ENCODE measurements at places on chromosomes 2 and 18.

GRCh38 chr2:234680688-234681619 is 184.1 kb upstream of the ARL4C start:
- DNase-seq = no peak

- DNase-seq = no peak
Observed at GRCh38 chr2:11744631-11745394, 1.6 kb upstream of the LPIN1 start.

GRCh38 chr2:187165936-187166610 is 282.0 kb downstream of the CALCRL start:
- no peak for DNase-seq

DNA sequence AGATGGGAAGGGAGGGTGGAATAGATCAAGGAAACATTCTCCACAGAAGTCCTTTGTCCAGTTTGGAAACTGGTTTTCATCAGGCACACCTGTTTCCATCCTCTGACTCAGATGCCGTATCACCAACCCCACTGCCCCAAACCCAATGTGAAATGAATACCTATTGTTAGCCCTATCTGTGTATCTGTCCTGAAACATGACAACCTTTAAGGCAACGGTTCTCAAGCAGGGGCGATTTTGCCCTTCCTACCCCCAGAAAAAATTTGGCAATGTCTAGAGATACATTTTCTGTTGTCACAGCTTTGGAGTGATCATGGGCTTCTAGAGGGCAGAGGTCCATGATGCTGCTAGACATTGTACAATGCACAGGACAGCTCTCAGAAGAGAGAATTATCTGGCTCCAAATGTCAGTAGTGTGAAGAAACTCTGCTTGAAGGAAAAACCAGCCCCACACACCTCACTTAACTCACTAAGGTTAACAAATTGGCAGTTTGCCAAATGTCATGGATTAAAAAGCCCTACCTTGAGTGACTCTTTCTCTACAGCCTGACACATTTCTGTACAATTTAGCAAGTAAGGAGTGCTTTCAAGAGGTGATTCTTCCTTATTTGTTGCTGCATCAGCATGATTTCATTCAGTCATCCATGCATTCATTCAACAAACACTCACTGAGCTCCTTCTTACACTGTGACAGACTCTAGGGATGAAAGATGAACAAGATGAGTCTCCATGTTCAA is 3.4 kb downstream of the SCTR start:
- no peak for DNase-seq

- DNase-seq = no peak
Observed at GRCh38 chr2:149552226-149552625, 35.3 kb downstream of the MMADHC start.

DNA sequence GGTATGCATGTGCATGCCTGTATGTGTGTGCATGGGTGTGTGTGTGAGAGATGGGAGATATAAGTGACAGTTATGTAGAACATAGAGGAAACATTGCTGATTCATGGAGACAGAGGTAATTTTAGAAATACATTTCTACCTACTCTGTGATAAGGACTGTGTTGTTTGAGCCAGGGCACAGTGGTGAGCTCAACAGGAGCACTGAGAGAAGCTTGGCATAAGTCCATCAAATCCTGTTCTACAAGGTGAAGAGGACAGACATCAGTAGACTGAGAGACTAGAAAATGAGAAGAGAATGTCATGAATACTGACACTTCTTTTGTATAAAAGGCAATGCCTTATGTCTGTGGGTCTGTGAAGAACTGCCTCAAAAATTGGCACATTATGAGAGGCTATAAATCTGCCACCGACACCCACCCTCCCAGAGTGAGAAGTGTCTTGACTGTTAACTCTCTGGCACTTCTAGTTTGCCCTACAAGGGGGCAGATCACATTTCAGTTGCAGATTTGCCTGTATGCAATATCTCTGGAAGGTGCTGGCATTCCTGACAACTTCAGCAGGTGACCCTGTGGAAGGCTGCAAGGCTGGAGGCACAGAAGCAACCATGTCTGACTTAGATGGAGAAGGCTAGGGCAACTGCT is 962.3 kb upstream of the NRXN1 start:
- no peak for DNase-seq

DNA sequence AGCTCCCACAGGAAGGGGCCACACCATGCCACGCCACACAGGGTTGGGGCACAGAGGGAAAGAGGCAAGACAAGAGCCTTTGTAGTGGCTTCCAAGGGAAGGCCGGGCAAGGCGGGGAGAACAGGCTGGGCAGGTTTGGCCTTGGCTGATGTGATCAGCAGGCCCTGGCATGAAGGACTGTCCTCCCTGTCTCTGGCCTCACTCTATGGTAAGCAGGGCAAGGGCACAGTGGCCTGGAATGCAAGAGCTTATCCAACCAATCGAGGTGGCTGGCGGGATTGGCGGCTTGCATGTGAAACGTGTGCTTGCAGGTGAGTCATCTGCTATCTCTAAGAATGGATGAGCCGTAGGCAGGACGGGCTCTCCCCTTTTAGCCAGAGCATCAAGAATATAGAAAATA is 6.4 kb upstream of the ATP9B start:
- no peak for DNase-seq

- DNase-seq = no peak
Observed at GRCh38 chr2:43077876-43078275, 148.5 kb downstream of the ZFP36L2 start.

DNA sequence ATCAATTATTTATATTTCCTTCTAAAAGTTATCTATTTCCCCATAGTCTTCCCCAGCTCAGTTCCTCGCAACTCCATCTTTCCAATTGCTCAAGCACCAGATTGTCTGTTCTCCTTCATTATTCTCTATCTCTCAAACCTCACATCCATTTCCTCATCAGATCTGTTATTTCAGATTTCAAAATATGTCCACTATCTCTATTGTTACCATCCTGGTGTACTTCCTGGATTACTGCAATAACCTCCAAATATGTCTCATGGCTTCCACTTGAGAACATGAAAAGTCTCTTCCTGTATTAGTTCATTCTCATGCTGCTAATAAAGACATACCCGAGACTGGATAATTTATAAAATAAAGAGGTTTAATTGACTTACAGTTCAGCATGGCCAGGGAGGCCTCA is 641.7 kb upstream of the ZEB2 start:
- DNase-seq = no peak

GRCh38 chr2:220469201-220469600 is 841.8 kb downstream of the SLC4A3 start:
- DNase-seq = no peak

DNA sequence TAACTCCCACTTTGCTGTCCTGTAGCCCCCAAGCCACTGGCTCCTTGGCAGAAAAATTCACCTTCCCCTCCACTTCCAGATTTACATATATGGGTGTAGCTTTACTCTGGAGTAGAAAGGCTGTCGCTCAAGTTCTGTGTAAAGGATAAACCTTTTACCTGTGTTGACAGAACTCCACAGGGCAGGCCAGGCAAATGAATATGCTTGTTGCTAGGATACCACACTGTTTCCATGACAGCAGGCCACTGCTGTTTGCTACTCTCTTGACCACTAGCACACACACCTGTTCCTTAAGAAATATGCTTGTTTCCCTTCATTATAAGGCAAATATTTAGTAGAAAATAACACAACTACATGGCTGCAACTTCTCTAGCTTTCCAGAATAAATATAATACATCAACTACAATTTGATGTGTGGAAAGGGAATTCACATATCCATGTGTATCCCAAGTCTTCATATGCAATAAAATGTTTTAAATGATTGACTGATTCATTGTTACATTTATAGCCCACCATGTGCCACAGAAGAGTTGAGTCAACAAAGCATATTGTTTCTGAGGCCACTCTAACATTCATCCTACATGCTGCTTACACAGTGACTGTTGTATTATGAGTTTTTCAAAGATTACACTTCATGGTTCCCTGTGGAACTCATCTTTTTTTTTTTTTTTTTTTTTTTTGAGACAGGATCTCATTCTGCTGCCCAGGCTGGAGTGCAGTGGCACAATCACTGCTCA is 56.2 kb upstream of the ROCK1 start:
- DNase-seq = no peak

DNA sequence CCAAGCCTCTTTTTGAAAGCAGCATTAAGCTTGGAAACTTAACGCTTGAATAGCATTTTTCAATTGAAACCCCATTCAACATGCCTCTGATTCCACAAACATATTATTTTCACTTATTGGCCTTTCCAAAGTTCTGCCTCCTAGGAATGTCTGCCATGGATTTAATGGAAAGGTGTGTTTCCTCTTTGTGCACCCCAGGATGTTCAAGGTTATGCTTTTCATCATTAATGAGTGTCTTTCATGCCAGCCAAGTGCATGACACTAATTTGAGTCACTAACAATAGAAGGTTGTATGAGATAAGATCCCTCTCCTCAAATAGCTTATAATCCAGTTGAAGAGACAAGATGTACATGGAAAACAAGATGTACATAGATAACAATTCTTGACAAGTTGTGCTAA is 84.7 kb downstream of the ALPK2 start:
- DNase-seq = no peak

GRCh38 chr2:138741851-138742250 is 38.3 kb downstream of the NXPH2 start:
- DNase-seq = no peak

GRCh38 chr2:63189026-63189425 is 138.4 kb downstream of the OTX1 start:
- DNase-seq = no peak

DNA sequence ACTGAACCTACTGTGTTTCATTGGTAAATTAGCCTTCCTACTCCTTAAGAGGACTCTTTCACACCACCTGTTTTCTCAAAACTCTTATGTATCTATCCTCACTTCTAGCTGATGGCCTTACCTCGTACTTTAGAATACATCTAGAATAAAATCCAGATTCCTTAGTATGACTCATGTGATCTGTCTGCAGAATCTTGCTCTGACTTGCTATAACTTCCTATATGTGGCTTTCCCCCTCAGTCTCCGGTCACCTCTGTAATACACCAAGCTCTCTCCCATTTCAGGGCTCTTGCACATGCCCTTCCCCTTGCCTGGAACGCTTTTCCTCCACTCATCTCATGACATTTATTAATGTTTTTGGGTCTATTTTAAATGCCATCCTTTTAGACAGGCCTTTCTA is 95.6 kb upstream of the LHCGR start:
- DNase-seq = no peak

GRCh38 chr2:15365411-15365810 is 195.7 kb downstream of the NBAS start:
- no peak for DNase-seq

DNA sequence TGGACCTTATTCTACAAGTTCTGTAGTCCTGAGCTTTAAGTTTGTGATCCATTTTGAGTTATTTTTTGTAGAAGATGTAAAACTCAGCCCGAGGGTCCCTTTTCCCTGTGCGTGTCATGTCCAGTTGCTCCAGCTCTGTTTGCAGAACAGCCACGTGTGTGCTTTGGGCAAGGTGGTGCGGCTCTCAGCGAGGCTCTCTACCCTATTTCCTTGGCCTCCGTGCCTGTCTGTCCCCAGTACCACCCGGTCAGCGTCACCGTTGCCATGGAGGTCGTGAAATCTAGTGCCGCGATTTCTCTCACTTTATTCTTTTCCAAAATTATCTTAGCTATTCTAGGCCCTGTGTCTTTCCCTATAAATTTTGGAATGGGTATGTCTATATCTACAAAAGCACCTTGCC is 141.0 kb upstream of the CTDP1 start:
- DNase-seq = no peak

DNA sequence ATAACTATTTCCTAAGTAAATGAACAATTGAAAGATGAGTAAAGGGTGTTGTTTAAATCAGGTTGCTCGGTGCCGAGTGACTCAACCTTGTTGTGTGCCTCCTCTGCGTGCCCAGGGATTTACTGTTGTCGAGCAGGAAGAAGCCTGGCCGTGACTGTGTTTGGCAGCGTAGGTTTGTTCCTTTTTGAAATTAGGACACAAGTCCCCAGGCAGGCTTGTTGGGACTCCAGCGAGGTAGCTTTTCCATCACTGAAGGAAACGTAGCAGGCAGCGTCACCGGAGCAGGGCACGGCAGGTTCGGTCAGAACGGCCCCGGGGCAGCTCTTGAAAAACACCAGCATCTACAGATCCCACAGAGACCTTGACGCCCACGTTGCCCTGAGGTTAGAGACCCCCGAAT is 48.6 kb downstream of the TMEM18 start:
- no peak for DNase-seq

- DNase-seq = no peak
Observed at GRCh38 chr2:158825021-158825420, 29.9 kb downstream of the DAPL1 start.

GRCh38 chr2:161631855-161632391 is 7.7 kb downstream of the SLC4A10 start:
- no peak for DNase-seq

DNA sequence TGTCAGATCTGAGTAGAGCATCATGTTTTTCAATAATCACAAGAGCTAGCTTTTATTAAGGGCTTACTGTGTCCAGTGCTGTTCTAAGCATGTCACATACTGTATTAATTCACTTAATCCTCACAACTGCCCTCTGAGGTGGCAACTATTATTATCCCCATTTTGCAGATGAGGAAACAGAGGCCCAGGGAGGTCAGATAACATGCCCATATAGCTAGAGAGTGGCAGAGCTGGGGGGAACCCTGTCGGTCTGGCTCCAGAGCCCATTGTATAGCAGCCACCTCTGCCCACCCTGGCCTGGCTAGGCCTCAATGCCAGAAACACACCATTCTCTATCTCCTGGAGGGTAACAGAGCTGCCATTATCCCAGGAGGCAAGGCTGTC is 113.2 kb downstream of the B3GNT2 start:
- no peak for DNase-seq

DNA sequence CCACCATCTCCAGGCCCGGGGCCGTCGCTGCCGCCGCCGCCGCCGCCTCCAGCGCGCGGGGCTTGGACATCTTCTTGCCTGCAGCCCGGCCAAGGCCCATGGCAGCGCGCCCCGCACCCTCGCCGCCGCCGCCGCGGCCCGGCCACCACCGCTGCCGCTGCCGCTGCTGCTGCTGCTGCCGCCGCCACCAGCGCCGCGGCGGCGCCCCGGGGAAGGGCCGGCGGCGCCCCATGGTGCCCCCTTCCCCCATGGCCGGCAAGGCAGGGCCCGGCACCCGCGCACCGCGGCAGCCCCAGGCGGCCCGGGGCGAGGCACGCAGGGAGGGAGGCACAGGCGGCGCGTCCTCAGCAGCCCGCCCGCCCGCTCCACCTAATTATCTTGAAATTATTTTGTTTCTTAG is 3057.4 kb downstream of the RPIA start:
- DNase-seq = no peak

GRCh38 chr2:237744270-237744612 is 54.3 kb upstream of the RBM44 start:
- no peak for DNase-seq

DNA sequence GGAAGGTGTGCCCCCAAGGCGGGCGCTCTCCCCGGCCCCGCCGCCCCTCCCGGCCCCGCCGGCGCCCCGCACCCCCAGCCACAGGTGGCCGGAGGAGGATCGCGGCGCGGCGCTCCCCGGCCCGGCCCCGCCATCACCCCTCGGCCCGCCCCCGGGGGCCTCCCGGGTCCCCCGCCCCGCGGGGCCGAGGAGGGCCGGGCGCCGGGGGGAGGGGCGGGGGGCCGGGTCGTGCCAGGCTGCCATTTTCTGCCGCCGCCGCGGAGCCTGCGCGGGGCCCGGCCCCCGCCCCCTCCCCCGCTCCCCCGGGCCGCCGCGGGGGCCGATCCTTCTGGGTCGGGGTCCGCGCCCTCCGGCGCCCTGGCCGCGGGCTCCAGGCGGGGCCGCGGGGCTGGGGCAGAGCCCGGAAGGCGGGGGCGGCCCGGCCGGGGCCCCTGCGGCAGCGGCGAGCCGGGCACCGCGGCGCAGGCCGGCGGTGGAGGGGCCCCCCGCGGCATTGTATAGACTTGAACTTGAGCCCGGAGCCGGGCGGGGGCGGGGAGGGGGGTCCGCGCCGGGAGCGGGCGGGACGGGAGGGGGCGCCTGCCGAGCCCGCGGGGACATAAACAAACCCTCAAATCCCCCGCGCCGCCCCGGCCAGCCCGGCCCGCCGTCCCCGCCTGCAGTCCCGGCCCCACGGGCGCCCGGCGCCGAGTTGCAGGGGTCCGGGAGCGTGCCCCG is 556 bp downstream of the DNMT3A start:
- no peak for DNase-seq

Measured in stimulated activated CD8-positive, alpha-beta memory T cell treated with anti-CD3 and anti-CD28 coated beads, Interleukin-15, amount 100 ng/mL, for 4 hours (primary cell).